Stimulated activated effector memory CD8-positive, alpha-beta T cell treated with anti-CD3 and anti-CD28 coated beads, Interleukin-12 subunit alpha, Interleukin-12 subunit beta, amount 100 ng/mL, for 72 hours (primary cell): ENCODE measurements at places on chromosomes 12 and 14.

DNA sequence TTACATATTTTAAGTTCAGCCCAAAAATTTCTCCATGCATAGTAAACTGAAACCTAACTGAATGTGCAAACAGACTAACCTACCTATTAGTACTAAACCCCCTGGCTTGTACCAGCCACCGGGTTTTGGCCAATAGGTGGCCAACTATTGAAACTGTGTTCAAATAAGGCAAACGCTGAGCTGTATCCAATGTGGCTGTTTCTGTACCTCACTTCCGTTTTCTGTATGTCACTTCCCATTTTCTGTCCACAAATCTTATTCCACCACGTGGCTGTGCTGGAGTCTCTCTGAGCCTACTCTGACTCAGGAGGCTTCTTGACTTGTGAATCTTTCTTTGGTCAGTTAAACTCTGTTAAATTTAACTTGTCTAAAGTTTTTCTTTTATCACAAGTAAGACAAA is 6.0 kb upstream of the FBXO34 start:
- no peak for DNase-seq

- no peak for DNase-seq
Observed at GRCh38 chr14:103627073-103628025, 1.7 kb upstream of the KLC1 start.

- no peak for DNase-seq
Observed at GRCh38 chr14:31939934-31940333, 137.2 kb upstream of the ARHGAP5 start.

- no peak for DNase-seq
Observed at GRCh38 chr14:95255487-95255886, 64.2 kb downstream of the CLMN start.

DNA sequence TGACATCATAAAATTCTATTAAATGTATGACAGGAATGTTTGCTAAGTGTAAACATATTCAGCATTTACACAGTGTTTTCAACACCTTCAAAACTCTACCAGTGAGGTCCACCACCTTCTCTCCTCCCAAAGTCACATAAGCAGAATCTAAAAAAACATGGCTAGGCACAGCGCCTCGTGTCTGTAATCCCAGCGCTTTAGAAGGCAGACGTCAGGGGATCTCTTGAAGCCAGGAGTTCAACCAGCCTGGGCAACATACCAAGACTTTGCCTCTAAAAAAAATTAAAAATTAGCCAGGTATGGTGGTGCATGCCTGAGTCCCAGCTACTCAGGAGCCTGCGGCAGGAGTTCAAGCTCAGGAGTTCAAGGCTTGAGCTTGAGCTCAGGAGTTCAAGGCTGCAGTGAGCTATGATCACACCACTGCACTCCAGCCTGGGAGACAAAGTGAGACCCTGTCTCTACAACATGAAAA is 30.0 kb downstream of the NUMB start:
- no peak for DNase-seq

- no peak for DNase-seq
Observed at GRCh38 chr14:103022685-103023044, 34.7 kb downstream of the CDC42BPB start.

DNA sequence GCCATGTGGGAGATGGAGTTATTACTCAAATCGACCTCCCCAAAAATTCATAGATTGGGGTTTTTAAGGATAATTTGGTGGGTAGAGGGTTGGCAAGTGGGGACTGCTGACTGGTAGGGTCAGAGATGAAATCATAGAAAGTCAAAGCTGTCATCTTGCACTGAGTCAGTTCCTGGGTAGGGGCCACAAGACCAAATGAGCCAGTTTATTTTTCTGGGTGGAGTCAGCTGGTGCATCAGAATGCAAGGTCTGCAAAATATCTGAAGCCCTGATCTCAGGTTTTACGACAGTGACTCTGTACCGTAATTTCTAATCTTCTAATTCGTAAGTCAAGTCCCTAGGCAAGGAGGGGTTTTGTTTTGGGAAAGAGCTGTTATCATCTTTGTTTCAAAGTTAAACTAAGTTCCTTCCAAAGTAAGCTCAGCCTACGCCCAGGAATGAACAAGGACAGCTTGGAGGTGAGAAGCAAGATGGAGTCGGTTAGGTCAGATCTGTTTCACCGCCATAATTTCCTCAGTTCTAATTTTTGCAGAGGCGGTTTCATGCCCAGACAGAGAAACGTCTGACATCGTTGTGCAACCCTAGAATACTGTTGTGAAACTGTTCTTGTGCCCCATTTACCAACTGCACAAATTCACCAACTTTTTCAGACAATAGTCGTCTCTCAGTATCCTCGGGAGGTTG is 104.5 kb upstream of the SFSWAP start:
- DNase-seq = no peak

GRCh38 chr14:67533754-67534085 is 630 bp downstream of the PLEKHH1 start:
- no peak for DNase-seq

DNA sequence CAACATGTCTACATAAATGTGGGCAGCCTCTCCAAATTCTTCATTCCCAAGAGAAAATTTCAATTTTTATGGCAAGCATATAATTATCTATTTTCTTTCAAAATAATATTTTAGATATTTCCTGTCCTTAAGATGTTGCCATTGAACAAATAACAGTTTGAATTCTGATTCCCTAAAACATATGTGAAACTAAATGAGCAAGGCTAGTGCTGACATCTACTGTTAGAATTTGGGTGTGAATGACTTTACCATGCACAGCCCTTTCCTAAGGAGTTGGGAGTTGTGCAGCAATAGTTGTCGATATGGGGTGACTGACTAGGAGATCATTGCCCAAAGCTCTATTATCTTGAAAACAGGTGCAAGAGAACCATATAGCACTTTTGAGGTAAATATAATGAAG is 108.2 kb upstream of the SLC38A4 start:
- no peak for DNase-seq

DNA sequence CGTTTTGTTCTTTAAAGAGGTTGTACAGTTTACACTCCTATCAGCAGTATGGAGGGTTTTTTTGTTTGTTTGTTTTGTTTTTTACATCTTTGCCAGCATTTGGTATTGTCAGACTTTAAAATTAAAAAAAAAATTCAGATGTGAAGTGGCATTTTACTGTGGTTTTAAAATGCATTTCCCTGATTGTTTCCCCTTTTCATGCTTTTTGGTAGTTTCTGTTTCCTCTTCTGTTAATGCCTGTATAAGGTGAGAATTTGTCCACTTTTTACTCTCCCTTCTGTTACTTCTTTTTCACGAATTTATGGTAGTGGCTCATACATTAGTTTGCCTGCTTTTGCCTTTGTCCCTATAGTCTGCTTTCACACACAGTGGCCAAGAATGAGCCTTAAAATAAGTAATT is 36.6 kb downstream of the MNAT1 start:
- DNase-seq = no peak

DNA sequence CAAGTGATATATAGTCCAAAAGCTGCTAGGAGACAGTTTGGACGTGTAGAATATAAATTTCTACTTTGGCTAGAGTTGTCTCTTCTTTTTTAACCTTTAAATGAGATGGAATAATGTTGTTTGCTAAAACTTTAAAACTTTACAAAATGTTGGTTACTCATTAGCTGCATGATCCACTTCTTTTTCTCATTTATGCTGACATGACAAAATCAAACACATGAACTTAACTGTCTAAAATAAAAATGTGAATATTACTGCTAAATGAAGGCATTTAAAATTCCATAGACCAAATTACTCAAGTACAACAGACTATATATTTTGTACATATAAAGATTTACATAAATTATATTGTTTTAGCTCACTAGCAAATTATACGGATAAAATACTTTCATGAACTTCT is 135.9 kb upstream of the ABCD2 start:
- no peak for DNase-seq

GRCh38 chr14:30450631-30451545 is 108.1 kb upstream of the G2E3 start:
- no peak for DNase-seq
